ENCODE measurements at places on chromosomes 5 and 9.

GRCh38 chr5:67166460-67167285, 29.9 kb downstream of the CD180 start:
- no peak for DNase-seq

DNA sequence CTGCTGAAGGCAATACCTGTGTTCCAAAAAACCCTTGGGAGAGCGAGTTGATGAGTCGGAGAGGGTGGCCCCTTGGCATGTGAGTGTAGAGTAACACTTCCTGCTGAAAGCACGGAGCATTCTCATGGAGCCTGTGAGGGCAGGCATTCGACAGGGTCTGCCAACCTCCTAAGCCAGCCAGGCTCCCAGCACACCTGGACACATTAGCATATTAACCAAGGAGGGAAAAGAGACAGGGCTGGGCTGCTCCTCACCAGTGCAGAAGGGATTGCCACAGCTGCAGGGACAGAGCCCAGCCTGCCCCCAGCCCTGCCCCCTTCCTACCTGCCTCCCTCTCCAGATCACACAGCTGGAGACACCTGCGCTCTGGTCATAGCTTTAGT, 46.4 kb upstream of the SEMA4D start:
- DNase-seq, result no peak

GRCh38 chr5:40955313-40955712, 46.0 kb downstream of the C7 start:
- no peak for DNase-seq

DNA sequence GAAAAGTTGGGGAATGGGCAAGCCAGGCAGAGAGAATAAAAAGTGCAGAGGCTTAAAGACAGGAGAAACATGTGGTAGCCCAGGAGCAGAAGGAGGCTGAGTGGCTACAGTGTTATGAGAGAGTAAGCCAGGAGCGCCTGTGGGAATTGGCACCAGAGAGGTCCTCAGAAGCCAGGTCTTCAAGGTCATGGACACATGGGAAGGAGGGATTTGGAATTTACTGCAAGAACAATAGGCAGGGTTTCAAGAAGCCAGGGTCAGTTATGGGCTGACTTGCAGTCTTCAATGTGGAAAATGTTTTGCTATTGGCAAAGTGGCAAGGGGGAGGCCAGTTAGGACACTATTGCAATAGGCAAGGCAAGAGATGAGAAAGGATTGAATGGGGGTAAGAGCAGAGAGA, 29.3 kb downstream of the ERAP1 start:
- no peak for DNase-seq

- DNase-seq, result no peak
Observed at GRCh38 chr5:65292196-65292595, 189.5 kb downstream of the ADAMTS6 start.

GRCh38 chr5:180611140-180611850, 20.0 kb upstream of the SCGB3A1 start:
- no peak for DNase-seq

GRCh38 chr9:107218829-107219485, 64.1 kb upstream of the RAD23B start:
- DNase-seq, result no peak

- no peak for DNase-seq
Observed at GRCh38 chr9:136875155-136875554, 9.0 kb upstream of the EDF1 start.

DNA sequence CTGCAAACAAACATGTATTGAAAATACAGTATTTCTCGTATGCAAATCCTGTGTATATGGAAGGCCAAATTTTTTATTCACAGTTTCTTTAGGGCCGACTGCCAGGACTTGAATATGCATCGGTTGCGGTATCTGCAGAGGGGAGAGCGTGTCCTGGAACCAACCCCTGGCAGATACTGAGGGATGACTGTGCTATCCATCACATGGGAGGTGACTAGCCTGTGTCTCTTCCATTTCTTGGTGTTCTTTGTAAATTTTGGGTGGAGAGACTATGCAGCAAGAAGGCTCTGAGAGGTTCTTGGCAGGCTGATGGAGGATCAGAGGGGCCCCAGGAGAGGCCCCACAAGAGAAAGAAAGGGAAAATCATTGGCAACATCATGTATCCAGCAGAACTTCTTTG, 384.3 kb downstream of the YTHDC2 start:
- DNase-seq, result peak; percentile 59

- DNase-seq, result no peak
Observed at GRCh38 chr9:34719021-34719768, 9.3 kb upstream of the CCL21 start.

DNA sequence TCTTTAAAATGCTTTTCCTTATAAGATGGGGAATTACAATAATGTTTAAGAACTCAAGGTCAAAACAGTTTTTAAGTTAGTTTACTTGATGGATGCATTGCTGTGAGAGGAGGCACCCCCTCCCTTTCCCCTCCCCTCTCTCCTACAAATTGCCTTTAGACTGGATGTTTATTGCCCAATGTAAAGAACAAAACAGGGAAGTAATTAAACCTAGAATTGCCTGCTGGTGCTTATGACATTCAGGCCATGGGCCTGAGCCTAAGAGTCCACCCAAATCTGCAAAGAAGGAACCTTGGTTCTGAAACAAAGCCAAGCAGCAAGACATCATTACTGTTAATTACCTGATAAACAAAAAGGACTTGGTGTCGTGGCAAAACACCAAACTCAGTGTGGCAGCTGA, 630.3 kb downstream of the ISL1 start:
- DNase-seq, result no peak

DNA sequence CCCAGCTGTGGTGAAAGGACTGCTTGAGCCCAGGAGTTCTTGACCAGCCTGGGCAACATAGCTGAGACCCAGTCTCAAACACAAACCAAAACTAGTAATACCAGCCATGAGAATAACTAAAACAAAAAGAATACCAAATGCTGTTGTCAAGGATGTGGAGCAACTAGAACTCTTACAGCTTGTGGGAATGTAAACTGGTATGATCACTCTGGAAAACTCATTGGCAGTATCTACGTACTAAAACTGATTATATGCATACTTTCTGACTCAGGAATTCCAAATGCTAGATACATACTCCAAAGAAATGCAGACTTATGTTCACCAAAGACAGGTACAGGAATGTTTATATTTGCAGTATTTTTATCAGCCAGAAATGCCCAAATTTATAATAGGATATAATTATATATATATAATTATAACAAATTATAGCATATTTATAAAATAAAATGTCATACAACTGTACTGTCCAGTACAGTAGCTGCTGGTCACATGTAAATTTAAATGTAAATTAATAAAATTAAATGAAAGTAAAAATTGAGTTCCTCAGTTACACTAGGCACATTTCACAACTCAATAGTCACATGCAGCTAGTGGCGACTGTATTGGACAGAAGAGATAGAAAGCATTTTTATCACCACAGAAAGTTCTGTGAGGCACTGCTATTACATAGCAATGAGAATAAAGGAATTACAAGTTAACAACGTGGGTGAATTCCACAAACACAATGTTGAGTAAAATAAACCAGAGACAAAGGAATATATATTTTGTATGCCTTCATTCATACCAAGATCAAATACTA, 118.5 kb downstream of the GNAQ start:
- DNase-seq, result no peak
